NCI-H1694 (cell line): ENCODE measurements at places on chromosomes 3 and 15.

GRCh38 chr3:101065962-101066361 is 72.7 kb upstream of the ABI3BP start:
- no peak for DNase-seq

GRCh38 chr3:42653560-42654330 is at the start of gene ZBTB47:
Gene ZBTB47 (plus strand): TSS chr3:42653697. CDS start chr3:42658356, 4,659 bp downstream.
- no peak for DNase-seq

GRCh38 chr3:9887480-9887879 is 2.9 kb upstream of the JAGN1 start:
- no peak for DNase-seq

- DNase-seq: no peak
Measured at GRCh38 chr3:52811452-52812011, 16.9 kb downstream of the ITIH3 start.

GRCh38 chr3:112757197-112757596 is 89.5 kb downstream of the CD200R1L start:
- no peak for DNase-seq
